Calu3 (cell line): ENCODE measurements at places on chromosomes 5 and 9.

- no peak for DNase-seq
These were observed 43.1 kb downstream of the MARCHF6 start for GRCh38 chr5:10396552-10396951.

GRCh38 chr5:156019571-156020180 lies 307.3 kb upstream of the SGCD start:
- no peak for DNase-seq

DNA sequence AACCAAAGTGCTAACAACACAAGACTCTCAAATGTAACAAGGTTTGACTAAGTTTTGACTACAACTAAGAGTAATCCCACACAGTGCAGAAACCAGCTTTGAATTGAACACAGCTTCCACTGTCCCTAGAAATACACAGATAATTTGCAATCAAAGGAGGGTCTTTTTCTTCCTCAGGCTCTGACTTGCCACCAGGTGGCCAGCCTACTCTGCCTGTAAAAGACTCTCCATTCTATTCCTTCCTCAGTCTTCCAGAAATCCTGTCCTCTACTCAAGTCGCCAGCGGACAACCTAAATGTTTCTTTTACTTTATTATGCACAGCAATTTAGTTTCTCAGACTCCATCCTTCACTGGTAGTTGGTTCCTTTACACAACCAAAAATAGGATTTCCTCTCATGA lies 32.2 kb upstream of the MCTP1 start:
- no peak for DNase-seq

- no peak for DNase-seq
These were observed 16.9 kb upstream of the CPLX2 start for GRCh38 chr5:175854231-175855040.

DNA sequence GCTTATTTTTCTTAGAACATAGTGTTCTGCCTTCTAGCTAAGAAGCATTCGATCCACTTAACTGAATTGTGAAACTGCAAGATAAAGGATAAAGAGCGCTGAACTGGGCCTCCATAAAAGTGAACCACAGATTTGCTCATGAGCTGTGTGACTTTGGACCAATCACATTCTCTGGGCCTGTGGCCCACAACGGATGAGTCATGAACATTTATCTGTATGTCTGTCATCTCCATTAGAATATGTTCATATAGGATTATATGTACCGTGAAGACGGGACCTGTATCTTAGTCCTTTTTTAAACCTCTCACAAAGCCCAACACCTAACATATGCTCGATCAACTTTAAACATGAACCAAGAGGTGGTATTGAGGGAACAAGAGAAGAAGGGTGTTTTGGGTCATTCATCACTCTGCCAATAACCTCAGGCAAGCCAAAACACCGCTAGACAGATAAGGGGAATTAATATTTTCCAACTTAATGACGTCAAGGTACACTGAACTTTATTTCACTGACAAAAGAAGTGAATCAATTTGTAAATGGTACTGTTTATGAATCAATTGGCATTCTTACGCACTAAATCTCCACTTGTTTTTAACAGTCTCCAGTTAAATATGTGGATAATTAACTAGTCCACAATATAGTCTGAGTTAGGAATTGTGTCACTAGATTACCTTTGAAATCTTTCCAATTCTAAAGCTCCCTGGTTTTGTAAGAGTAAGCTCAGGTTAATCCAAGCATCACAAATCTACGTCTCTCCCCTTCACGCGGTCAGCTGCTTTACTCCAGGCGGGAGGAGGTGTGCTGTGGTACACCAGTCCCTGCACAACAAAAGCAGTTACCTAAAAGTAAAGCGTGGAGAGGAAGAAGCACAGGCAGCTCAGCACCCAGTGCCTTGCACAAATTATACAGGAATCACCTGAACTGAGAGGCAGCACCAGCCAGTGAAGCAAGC lies 1.6 kb downstream of the TMEM245 start:
- peak; percentile 13 for DNase-seq

- DNase-seq: no peak
These were observed 31.7 kb upstream of the NFIB start for GRCh38 chr9:14345354-14346230.

- DNase-seq: no peak
These were observed 2062.2 kb upstream of the CDH6 start for GRCh38 chr5:29131285-29131684.

DNA sequence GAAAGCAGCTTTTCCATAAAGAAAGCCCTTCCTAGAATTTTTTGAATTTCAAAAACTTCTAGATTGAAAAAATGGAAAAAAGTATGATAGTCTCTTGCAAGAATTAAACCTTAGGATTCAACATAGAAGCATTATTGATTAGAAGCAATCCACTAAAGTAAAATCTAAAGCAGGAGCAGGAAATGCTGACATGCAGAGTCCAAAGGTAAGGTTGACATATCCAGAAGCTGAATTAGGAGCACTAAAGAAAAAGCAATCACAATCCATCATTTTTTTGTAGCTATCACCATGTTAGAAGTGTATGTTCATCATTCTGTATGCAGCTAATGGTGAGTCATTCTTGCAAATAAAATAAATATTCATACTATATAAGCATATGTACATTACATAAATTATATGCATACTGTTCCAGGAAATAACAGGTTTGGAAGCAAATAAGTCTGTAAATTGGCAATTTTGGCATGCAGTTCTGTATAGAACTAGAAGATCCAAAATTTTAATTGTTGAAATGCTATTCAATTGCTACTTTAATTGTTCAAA lies 39.4 kb upstream of the RNF180 start:
- no peak for DNase-seq

GRCh38 chr5:88792144-88792840 lies 90.7 kb downstream of the MEF2C start:
- no peak for DNase-seq

DNA sequence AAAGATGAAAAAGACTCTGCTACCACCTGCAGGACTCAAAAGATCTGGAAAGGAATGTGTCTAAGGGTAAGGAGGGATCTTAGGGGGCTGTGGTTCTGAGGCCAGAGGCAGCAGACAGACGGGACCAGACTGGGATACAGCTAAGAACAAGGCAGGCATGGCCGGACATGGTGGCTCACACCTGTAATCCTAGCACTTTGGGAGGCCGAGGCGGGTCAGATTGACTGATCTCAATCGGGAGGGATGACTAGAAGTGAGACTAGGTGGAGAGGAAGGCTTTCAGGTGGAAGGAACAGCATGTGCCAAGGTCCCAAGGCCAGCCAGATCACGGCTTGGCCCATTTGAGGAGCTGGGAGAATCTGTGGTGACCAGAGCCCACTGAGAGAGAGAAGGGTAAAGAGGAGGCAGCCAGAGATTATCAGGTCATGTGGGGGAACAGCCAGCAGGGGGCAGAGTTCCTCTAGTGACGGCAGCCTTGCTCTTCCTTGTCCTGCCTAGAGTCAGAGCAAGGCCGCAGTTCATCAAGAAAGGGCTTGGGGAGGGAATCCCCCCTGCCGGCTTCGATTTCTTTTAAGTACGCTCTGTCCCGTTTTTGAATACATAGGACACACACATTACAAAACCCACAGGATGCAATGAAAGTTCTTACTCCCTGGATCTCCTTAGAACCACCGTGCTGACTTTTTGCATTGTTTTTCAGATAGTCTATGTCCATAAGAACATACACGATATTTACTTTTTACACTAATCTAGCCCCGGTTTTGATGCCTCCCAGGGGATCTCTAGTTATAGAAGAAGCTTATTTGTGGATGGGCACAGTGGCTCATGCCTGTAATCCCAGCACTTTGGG lies 2.6 kb upstream of the OLFML2A start:
- DNase-seq: peak; percentile 83

DNA sequence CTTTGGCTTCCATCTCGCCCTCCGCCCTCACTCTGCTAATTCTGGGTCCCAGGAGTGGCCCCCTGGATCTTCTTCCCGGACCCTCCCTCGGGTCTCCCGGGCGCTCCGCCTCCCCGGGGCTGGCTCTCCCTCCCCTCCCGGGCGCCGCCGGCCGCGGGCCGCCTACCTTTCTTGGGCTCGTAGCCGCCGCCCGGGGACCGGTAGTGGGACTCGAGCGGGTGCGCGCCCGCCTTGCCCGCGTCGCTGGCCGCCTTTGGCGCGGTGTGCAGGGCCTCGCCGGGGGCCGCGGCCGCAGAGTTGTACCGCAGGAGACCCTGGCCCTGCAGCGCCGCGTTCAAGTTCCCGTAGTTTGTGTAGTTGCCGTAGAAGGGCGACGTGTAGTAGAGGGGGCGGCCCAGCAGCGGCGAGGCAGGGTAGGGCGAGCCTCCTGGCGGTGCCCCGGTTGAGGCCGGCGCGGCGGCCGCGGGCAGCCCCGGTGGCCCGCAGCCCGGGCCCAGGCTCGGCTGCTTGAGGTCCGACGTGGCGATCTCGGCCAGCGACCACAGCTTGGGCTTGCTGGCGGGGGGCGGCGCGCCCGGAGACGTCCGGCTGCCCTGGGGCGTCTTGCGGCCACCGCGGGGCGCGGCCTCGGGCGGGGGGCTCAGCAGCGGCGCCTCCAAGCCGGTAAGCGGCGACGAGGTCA lies 3.2 kb downstream of the IRX2 start:
- no peak for DNase-seq

DNA sequence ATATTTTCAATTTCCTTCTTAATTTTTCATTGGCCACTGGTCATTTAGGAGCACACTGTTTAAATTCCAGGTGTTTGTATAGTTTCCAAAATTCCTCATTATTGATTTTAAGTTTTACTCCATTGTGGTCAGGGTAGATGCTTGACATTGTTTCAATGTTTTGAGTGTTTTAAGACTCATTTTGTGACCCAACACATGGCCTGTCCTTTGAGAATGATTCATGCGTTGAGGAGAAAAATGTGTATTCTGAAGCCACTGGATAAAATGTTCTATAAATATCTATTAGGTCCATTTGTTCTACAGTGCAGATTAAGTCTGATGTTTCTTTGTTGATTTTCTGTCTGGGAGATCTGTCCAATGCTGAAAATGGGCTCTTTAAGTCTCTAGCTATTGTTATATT lies 24.4 kb upstream of the FNIP1 start:
- DNase-seq: no peak

DNA sequence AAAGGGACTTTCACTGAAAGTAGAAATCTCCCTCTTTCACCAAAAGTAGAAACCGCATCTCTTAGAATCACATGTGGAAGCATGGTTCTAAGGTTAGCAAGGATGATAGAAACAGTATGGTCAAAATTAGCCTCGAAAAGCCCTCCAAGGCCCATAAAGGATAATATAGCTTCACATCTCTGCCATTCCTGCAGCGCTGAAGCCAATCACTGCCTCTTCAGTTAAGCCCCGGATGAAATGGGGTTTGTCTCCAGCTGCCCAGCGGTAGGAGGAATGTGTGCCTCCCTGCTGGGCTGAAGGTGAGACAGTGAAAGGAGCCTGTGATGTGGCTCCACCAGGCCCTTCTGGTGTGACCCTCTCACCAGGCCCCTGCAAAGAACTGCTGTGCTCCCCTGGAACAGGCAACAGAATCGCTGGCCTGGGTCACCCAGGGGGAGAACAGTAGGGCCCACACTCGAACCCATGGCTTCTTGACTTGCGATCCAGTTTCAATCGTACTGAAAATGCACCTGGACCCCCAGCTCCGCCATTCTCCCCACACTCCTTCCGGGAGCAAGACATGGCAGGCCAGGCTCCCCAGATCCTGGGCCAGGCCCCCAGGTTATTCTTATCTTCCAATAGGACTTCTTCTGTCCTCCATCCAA lies 47.2 kb downstream of the CAMK2A start:
- DNase-seq: no peak

DNA sequence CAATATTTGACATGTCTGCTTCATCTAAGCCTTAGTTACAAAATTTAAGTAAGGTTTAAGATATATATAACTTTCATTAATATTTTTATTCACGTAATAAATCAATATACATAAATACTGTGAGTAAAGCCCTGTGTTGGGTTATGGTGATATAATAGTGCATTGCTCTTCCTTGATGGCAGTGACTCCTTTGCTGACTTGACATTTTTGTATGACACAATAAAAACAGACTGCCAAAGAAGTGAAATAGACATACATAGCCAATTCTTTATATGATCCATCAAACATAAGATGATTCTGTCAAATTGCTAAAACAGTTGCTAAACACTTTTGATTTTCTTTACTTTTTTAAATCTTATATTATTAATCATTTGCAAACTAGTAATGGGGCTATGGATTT lies 1518.2 kb downstream of the EFNA5 start:
- DNase-seq: no peak

DNA sequence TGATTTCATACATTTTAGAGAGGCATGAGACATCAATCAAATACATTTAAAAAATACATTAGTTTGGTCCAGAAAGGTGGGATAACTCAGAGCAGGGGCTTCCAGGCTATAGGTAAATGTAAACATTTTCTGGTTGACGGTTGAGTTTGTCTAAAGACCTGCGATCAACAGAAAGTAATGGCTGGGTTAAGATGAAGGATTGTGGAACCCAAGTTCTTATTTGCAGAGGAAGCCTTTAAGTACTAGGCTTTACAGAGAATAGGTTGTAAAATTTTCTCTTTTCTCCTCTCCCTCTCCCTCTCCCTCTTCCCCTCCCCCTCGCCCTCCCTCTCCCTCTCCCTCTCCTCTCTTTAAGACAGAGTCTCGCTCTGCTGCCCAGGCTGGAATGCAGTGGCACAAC lies 50.8 kb downstream of the PTTG1 start:
- DNase-seq: no peak

DNA sequence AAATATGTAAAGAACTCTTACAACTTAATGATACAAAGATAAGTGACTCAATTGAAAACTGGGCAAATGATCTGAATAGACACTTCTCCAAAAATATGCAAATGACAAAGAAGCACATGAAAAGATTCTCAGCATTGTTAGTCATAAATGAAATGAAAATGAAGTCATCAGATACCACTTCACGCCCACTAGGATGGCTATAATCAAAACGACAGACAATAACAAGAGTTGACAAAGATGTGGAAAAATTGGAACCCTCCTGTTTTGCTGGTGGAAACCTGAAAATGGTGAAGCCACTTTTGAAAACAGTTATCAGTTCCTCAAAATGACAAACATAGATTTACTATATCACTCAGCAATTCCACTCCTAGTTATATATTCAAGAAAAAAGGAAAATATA lies 7.9 kb upstream of the SYK start:
- no peak for DNase-seq

- DNase-seq: peak; percentile 80
These were observed 203.9 kb downstream of the FRMD3 start for GRCh38 chr9:83334320-83334719.

DNA sequence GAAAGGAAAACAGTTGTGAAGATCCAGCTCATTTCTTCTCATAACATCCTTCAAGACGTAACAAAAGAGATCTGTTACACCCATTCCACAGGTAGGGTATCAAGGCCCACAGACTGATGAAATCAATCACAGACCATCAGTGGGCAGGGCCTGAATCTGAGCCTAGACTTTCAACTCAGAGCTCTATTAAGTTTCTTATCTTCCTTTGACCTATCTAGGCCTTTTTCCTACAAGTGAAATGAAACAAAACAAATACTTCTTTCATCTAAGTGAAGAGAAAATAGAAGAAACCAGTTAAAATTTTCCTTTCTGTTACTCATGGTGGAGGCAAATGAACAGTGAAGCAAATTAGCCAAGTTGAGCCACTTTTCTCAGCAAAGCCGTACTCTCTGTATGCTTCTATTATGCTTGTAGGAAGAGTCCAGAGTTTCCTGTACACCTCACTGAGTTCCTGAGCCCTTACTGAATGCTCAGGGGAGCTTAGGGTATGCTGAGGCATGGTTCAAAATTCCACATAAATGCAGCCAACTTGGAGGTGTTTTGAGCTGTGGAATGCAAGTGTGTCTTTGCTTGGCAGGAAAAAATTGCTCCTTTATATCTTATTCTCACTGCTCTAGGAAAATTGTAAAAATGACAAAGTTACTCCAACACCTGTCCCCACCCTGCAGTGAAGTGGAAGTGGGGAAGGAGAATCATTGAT lies 91.9 kb downstream of the FEM1C start:
- no peak for DNase-seq
